Kidney epithelial cell (primary cell): ENCODE measurements at places on chromosomes 13 and 19.

DNA sequence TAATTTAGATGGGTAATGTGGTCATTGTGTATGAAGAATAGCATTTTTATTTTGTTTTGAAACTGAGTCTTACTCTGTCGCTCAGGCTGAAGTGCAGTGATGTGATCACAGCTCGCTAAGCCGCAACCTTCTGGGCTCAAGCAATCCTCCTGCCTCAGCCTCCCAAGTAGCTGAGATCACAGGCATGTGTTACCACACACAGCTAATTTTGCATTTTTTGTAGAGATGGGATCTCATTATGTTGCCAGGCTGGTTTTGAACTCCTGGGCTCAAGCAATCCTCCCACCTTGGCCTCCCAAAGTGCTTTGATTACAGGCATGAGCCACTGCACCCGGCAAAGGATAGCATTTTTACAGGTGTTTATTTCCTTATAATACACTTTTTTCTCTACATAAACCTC, 36.6 kb downstream of the SERTM1 start:
- DNase-seq = no peak

- no peak for DNase-seq
Measured at GRCh38 chr13:23995283-23996073, 98.2 kb upstream of the C1QTNF9B start.

- DNase-seq = peak; percentile 69
Measured at GRCh38 chr19:4844348-4845179, 13.1 kb upstream of the TICAM1 start.

GRCh38 chr19:17830567-17831418, 9.5 kb upstream of the INSL3 start:
- DNase-seq = peak; percentile 53

- peak; percentile 85 for DNase-seq
Measured at GRCh38 chr13:112942689-112943308, 26.2 kb upstream of the MCF2L start.

GRCh38 chr19:16078759-16079707, 2.7 kb downstream of the TPM4 start:
- peak; percentile 63 for DNase-seq

- no peak for DNase-seq
Measured at GRCh38 chr19:49217382-49217781, 59.8 kb downstream of the TRPM4 start.

- DNase-seq = no peak
Measured at GRCh38 chr19:18776736-18777135, 14.4 kb downstream of the COMP start.

DNA sequence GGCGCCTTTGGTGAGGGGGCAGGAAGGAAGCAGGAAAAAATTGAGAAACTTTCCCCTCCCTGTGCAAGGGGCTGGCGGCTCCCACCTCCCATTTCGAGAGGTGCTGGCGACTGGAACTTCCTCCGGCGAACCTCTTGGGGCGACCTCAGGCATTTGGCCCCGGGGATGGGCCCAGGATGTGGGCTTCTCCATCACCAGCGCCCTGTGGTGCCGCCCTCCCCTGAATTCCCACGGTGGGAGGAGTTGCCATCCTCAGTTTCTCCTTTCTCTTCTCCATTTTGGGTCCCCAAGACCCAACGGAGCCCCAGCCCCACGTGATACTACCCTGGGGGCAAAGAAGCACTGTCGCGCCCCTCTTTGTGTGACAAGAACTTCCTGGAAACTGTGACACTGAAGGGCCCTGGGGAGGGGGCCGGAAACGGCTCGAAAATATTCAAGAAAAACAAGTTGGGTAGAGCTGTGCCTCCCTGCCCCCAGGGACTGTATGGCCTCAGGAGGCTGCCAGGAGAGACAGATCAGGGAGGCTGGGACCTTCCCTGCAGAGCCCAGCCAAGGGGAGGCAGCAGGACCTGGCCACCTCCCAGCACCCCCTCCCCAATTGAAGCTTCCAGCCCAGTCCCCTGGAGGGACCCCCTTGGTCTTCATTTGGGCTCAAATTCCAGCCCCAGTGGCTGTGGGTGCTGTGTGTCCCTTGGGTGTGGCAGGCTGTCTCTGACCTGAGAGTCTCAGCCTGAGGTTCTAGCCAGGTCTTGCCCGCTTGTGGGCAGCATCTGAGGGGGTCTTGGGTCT, 16.2 kb upstream of the AP1M2 start:
- no peak for DNase-seq

- DNase-seq = no peak
Measured at GRCh38 chr13:105338773-105339172, 1196.7 kb downstream of the EFNB2 start.

DNA sequence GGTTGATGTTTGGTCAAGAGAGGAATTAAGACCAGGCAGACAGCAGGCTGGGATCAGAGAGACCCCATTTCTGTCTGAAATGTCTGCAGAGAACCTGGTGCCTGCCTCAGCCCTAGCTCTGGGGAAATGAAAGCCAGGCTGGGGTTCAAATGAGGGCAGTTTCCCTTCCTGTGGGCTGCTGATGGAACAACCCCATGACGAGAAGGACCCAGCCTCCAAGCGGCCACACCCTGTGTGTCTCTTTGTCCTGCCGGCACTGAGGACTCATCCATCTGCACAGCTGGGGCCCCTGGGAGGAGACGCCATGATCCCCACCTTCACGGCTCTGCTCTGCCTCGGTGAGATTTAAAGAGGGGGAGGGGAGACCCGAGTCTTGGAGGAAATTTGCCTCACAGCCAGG, at the start of gene LILRB4:
TSS of gene LILRB4 (plus strand) at position 256 of the 400 bp plus-strand sequence. CDS start at position 305, 49 bp downstream.
- no peak for DNase-seq

DNA sequence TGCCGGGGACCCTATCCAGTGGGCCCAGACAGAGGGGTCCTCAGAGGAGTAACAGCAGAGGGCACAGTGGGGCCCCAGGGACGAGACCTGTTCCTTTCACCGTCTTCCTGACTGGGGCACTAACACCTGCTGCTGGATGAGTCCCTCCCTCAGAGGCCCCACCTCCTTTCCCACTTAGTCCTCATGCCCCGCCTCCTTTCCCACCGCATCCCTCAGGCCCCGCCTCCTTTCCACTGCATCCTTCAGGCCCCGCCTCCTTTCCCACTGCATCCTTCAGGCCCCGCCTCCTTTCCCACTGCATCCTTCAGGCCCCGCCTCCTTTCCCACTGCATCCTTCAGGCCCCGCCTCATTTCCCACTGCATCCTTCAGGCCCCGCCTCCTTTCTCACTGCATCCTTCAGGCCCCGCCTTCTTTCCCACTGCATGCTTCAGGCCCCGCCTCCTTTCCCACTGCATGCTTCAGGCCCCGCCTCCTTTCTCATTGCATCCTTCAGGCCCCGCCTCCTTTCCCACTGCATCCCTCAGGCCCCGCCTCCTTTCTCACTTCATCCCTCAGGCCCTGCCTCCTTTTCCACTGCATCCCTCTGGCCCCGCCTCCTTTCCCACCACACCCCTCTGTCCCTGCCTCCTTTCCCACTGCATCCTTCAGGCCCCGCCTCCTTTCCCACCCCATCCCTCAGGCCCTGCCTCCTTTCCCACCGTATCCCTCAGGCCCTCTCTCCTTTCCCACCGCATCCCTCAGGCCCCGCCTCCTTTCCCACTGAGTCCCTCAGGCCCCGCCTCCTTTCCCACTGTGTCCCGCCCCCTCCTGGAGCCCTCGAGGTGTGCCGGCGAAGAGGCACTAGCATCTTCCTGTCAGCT, 6.7 kb downstream of the SPPL2B start:
- no peak for DNase-seq

DNA sequence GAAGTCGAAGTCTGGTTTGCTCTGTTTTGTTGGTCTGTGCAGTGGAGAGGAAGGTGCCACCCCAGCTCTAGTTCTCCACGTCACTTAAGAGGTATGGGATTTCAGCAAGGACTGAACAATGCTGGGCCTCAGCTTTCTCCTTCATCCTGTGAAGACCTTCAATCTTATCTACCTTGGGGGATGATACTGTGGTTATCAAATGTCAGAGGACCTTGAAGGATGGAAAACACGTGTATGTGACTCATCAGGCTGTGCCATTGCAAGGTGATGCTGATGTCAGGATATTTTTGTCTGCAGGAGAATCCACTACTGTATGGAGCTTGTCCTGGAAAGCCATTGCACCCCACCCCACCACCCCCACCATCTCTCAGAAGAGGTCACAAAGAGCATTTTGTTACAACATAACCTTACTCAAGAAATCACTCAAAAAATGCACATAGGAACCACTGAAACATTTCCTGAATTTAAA, 81.4 kb upstream of the UQCRFS1 start:
- no peak for DNase-seq

GRCh38 chr13:40777166-40777808, 6.3 kb upstream of the MRPS31 start:
- DNase-seq = no peak

- DNase-seq = no peak
Measured at GRCh38 chr13:21326155-21327031, 132.7 kb downstream of the ZDHHC20 start.

GRCh38 chr19:5907241-5907640, 2.6 kb downstream of the VMAC start:
- DNase-seq = no peak

DNA sequence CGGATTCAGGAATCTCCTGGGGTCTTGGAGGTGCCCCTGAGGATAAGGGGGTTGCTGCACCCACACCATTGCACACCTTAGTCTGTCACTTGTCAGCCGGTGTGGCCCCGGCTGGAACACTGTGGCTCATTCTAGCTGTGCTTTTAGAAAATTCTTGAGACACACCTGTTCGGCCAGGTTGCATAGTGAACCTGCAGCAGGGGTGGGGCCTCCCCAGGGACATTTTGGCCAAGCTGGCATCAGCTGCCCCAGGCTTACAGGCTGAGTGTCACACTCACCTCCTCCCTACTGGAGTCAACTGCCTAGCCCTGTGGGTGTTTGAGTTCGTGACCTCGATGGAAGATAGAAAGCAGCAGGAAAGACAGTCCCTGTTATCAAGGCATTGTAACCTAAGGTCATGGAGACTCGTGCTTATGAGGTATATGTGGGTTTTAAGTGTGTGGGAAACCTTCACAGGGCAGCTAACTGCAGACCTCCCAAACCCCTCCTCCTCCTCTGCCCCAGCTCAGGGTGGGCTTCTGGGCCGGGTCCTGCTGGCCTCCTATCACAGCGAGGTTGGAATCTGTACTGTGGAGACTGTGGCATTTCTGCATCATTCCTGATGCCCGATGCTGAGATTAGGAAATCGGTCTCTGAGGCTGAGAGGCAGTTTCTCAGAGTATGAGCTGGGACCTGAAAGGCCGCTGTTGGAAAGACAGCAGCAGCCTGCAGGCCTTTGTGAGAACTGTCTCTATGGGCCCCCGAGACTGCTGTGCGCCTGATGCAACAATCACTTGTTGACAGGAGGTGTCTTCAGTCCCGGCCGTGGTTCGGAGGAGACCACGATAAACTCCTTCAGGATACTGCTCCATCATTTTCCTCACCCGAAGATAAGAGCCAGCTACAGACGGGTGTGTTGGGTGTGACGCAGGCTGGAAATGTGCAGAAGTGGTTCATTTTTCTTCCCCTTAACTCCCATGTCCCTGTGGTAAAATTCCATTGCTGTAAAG, 72.2 kb downstream of the ATP11A start:
- no peak for DNase-seq

DNA sequence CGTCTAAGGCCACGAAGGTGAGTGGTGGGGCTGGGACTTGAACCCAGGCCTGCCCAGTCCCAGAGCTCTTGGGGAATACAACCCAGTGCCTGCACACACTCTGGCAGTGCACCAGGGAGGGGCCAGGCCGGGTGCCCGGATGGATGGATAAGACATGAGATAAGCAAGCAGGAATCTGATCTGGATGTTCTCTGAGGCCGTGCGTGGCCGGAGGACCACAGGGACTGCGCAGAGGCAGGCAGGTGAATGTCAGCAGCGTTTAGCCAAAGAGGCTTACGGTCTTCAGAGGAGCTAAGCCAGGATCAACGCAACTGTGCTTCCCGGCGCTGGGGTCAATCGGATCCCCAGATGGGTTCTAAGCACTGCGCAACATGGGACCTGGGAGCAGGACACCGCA, 1.5 kb downstream of the ZNF787 start:
- no peak for DNase-seq

DNA sequence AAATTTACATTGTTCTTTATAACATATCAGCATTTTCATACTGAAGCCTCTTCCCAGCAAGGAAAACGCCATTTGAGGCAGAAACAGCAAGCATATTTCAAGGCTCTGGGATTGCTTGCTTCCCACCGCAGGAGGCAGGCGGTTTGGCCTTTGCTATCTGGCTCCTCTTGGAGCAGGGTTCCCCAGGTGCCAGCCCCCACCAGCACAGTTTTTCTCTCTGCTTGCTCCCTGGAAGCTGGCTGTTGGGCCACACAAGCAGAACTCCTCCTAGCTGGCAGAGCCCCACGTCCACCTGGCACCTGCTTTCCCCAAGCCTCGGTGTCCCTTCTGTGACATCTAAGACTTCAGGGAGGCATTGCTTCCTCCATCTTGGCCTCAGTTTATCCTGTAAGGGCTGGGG, 16.7 kb downstream of the GATAD2A start:
- DNase-seq = no peak

GRCh38 chr13:109212650-109213049, 573.7 kb downstream of the IRS2 start:
- no peak for DNase-seq

DNA sequence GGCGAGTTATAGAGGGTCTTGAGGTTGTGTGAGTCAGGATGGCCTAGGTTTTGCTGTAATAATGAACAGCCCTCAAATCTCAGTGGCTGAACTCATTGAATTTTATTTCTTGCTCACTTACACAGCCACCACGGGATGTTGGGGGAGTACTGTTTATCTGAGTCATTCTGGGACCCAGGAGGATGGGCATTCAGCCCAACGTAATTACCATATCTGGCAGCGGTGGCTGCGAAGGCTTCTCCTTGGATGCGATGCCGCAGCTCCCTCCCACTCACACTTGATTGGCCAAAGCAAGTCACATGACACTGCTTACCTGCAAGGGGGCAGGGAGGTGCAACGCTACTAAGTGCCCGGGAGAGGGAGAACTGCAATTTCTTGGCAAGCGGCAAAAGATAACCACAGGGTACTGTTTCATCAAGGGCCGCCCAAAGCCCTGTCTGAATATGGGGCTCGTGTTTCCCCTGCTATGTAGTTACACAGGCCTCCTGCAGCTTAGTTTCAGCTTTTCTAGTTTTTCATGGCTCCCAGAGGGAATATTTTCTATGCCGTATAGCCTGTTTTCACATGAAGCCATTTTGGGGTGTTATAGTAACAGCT, 19.9 kb downstream of the ZSWIM9 start:
- DNase-seq = peak; percentile 56

DNA sequence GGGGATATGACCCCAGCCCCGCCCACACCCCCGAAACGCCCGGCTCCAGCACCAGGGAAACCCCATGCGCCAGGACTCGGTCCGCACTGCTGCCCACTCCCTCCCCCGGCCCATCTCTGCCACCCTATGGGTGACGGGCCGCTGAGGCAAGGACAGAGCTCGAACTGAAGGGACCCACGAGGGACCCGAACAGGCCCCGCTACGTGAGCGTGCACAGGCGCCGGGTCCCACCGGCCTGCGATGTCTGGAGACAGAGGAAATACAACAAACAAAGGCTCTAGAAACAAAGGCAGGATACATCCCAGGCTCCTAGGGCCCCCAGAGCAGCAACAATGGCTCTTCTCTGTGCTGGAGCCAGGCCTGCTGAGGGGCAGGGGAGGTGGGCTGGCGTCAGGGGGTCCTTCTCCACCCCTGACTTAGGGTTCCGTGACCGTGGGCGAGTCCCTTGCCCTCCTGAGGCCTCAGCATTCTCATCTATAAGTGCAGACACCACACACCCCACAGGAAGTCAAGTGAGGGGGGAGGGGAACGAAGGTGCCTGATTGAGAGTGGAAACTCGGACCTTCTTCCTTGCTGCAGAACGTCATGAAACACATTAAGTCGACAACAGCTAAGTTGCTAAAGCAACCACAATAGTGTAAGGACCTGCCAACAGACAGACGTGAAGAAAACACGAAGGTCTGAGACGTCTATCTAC, 3.1 kb downstream of the ABHD17A start:
- no peak for DNase-seq
